NCI-H2107 (cell line): ENCODE measurements at places on chromosomes 4 and X.

- peak; percentile 55 for DNase-seq
Observed at GRCh38 chrX:110407910-110408545, 49.4 kb downstream of the RTL9 start.

DNA sequence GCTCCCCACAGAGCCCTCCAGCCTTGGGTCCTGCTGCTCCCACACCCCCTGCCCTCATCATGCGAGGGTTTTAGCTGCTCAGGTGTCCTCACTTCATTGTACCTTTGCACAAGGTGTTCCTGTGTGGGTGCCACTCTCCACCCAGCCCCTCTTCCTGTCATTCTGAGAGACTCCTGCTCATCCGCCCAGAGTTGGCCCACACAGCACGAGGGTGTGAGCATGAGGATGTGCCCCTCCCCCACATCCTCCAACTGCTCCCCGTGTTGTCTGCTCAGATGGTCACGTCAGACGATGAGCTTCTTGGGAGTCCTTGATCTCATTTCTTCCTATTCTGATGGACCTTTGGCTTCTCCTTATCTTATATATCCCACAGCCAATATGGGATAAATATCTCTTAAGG lies 53.2 kb downstream of the HTT-AS start:
- DNase-seq = no peak

DNA sequence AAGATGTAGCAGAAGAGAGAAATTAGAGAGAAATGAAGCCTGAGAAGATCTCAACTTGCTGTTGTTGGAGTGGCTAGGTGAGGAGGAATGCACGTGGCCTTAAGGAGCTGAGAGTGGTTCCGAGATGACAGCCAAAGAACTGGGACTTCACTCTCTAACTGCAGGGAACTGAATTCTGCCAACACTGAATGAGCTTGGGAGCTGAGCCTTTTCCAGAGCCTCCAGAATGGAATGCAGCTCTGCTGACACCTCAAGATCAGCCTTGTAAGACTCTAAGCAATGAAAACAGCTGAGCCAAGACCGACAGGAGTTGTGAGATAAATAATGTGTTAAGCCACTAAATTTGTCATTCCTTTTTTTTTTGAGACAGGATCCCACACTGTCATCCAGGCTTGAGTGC lies 73.0 kb downstream of the TLL1 start:
- no peak for DNase-seq

DNA sequence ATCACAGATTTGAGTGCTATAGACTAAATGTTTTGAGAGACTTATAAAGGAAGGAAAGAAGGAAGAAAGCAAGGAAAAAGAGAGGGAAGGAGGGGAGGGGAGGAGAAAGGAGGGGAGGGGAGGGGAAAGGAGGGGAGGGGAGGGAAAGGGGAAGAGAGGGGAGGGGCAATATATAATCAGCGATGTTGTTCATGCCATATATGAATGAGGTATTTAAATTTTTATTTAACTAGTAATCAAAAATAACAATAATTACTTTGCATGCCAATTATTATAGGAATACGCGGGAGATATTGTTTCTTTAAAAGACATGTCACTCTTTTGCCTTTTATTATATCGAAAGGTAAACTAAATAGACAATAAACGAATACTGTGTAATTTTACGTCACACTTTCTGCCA lies 1029.7 kb downstream of the FAT4 start:
- DNase-seq = no peak

DNA sequence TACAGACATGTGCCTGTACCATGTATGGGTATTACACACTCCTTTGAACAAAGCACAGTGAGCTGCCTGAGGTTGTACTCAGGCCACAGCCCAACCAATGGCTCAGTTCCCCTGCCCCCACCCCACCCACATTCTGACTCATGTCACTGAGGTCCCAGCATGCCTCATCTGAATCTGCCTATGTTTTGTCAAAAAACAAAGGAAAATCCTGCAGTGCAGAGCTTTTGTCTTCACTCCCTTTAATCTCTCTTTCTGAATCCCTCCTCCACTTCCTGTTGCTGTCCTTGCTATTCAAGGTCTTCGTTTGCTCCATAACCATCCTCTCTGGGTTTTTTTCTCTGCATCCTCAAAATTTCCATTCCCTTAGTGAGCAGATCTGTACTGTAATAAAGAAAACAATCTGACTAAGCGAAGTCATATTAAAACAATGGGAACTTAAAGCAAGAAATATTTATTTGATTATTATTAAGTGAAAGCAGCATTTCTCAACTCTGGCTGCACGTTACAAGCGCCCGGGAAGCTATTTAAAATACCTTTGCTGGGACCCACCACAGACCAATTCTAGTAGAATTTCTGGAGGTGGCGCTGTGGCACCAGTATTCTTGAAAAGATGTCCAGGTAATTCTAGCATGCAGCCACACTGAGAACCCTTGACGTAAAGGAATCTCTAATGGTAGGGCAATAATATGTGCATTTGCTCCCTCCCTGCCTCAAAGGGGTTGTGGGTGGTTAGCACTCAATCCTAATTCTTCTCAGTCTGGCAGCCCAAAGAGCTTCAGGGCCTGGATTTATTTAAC lies 8.7 kb downstream of the GUCY2F start:
- no peak for DNase-seq

DNA sequence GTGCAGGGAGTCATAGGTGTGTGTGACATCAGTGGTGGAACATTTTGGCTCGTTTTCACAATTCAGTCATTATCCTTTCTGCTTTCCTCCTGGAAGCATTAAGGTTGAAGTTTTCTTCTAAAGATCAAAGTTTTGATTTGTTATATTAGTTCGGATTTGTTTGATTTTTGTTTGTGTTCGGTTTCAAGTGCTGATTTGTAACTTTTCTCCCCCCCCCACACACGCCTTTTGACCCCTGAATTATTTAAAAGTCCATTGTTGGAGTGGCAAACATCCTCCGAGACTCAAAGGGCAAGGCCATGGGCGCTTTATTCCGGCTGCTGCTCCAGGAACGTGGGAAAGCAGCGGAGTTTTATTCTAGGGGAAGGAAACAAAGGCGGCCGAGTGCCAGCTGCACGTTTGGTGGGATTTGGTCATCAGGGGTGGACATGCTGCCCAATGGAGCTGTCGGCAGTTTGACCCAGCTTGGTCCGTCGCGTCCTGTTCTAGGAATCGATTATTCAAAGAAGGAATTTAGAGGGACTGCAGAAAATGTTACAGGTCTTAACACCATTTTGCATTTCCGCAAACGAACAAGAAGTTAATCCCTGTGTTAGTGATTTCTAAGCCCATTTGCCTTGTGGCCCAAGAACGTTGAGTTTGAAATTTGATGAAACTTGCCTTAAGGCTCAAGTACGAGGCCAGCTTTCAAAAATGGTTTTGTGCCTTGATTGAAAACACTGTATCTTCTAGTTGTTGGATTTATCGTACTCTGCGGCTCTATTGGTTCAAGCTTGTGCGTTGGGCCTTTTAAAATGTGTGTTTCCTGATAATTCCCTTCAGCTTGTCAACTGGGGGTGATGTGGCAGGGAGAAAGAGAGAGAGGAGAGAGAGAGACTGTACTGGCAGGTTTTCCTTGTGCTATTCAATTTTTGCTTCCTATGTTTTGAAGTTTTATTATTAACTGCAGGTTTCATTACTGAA lies 565 bp upstream of the ZNF41 start:
- peak; percentile 8 for DNase-seq

GRCh38 chr4:168152837-168153500 lies 60.6 kb downstream of the ANXA10 start:
- DNase-seq = no peak

GRCh38 chr4:166594326-166594946 lies 639.9 kb downstream of the SPOCK3 start:
- no peak for DNase-seq

- DNase-seq = no peak
Observed at GRCh38 chrX:75365243-75365975, 91.5 kb downstream of the UPRT start.

GRCh38 chr4:185730387-185730786 lies 81.6 kb downstream of the SORBS2 start:
- DNase-seq = no peak

DNA sequence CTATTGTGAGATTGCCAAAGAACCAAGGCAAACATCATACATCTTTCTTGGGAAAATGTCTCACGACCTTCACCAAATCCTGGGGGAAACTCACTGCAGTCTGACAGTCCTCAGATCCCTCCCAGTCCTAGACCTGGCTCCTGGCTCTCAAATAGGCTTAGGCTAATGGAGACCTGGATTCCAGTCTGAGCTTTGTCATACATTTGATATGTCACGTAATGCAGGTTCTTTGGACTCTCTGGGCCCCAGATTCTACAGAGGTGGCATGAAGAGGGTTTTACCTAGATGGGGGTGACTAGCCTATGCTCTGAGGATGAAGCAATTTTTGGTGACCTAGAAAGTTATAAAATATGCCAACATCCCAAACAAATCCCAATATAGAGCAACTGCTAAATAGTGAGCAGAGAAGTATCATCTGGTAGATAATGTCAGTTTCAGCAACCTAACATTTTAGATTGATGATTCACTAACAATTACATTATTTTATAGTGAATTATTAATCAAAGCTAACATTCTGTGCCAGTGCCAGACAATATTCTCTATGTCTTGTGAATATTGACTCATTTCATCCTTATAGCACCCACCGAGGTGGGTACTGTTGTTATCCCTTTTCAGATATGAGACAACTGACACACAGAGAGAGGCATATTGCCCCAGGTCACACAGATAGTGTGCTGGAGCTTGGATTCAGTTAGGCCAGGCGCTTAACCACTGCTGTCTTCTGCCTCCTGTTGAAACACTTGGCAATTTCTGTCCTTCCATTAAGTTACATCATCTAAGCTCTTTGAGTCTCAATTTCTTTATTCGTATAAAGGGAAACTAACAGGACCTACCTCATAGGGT lies 195.4 kb upstream of the MAMLD1 start:
- DNase-seq = no peak

- DNase-seq = no peak
Observed at GRCh38 chrX:148647651-148648050, 147.2 kb downstream of the AFF2 start.

DNA sequence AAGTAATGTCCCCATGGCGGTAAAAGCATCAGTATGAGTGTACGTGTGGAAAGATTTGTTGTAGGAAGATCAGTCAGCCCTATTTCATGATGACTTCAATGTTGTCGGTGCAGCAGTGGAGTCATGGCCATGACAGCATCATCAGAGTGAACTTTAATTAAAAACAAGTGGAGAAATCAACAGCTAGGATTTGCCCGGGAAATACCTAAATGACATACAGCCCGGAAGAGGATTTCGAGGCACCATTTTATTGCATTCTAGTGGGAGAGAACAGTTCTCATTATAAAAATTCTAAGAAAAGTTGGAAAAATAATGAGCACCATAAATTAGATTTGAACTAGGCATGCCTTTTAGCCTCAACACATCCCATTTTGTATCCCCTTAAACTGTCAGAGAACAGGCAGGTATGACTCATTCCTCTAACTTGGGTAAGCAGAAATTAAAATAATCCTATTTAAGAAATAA lies 170.1 kb downstream of the SHROOM3 start:
- no peak for DNase-seq
